ENCODE measurements at places on chromosomes 13 and 19.

- DNase-seq, result no peak
Measured at GRCh38 chr13:43357564-43357963, 334.2 kb downstream of the DNAJC15 start.

DNA sequence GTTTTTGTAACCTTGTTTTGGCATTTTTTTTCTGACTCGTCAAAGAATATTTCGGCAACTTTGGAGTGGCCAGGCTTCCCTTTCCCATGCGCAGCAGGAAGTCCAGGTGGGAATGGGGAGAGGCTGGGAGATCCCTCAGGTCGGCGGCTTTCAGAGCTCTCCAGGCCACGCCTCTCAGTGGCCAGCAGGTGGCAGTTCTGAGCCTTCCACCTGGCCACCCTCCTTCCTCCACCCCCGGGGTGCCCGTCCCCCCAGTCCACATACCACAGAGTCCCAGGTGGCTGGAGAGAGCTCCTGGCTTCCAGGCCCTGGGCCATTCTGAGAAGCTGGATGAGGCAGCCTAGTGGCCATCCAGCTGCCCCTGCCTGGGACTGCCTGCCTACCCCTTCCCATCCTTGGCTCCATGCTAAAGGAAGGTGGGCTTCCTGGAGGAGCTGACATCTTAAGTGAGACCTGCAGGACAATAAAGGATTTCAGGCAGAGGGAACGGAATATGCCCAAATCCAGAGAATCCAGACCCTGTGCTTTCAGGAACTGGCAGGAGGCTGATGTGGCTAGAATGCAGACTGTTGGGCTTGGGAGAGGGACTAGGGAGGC lies 46.3 kb downstream of the CCNE1 start:
- peak; percentile 56 for DNase-seq

GRCh38 chr19:11197291-11198174 lies at the start of gene KANK2:
Gene KANK2 (minus strand): TSS chr19:11197545. CDS start chr19:11194511, 3,034 bp downstream.
- peak; percentile 97 for DNase-seq

GRCh38 chr19:41095703-41096102 lies 7.5 kb downstream of the CYP2A13 start:
- DNase-seq, result no peak

DNA sequence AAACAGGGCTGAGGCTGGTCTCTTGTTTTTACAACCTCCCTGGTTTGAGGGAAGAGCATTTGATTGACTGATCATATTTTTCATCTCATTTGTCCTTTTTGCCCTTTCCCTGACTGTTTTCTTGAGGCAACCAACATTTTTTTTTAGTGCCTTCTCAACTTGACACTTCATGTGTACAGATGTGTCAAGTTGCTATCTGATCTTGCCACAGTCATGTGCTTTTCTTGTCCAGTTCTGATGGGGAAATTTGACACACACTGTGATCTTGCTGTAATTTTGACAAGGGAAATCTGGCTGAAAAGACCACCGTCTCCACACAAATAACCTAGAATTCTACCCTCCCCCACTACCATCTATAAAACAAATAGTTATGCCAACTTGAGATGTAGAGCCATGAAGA lies 329.6 kb downstream of the KCTD12 start:
- DNase-seq, result no peak

- DNase-seq, result no peak
Measured at GRCh38 chr19:32041681-32042292, 303.6 kb upstream of the ZNF507 start.

GRCh38 chr19:19668230-19669012 lies at the start of gene ZNF101:
Gene ZNF101 (plus strand): TSS chr19:19668839. CDS start chr19:19668964, 125 bp downstream.
- peak; percentile 95 for DNase-seq

GRCh38 chr19:16021796-16022195 lies 54.5 kb upstream of the TPM4 start:
- DNase-seq, result no peak

- DNase-seq, result no peak
Measured at GRCh38 chr19:33194886-33195644, 935 bp downstream of the LRP3 start.
